T-helper 2 cell (primary cell): ENCODE measurements at places on chromosomes 1 and 21.

DNA sequence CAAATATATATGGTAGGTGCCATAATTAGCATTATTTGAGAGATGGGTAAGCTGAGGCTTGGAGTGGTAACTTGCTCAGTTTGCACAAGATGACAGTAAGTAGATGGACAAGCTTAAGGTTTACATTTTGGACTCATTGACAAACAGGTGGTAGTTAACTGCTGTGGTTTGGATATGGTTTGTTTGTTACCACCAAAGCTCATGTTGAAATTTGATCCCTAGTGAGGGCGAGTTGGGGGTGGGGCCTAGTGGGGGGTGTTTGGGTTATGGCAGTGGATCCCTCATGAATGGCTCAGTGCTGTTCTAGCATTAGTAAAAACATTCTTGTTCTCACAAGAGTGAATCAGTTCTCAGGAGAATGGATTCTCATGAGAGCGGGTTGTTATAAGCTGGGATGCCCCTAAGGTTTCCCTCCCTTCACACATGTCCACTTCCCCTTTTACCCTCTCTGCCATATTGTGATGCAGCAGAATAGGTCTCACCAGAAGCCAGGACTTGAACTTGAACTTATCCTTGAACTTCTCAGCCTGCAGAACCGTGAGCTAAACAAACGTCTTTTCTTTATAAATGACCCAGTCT, 6.6 kb upstream of the PRRX1 start:
- no peak for DNase-seq

GRCh38 chr21:43782431-43783097, 6.5 kb upstream of the CSTB start:
- DNase-seq: no peak

GRCh38 chr1:94247138-94248094, 10.0 kb upstream of the ARHGAP29 start:
- DNase-seq: no peak

DNA sequence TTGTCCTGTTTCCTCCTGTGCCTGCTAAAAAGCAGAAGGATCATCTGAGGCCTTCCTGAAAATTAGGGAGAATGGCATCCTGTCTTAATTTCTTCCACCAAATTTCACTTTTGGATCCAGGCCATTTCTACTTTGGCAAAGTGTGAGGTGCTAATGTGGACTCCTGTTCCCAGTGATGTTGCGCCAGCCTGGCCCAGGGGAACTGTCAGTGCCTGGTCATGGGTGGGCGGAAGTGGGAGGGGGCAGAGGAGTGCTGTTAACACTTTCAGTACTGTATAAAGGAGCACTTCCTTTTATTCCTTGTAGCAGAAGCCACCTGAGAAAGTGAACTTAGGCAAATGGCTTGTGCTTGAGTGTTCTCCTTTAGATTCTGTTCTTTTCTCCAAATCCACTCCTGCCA, 19.9 kb downstream of the ELAPOR1 start:
- no peak for DNase-seq

DNA sequence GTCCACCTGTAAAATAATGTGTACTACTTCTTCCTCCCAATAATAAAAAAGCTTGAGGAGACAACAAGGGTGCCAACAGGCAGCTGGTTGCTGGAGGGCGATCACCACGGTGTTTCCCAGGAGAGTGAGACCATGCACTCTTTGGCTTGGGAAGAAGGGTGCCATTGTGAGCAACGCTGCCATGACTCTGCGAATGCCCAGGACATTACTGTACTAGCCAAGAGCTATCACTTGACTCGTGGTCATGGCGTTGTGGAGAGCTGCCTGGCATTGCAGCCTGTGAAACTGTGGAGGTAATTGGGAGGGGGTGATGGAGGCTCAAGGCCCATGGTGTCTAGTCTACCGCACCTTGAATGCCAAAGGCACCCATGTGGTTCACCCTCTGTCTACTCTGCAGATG, 14.6 kb upstream of the PRMT2 start:
- DNase-seq: no peak

GRCh38 chr1:197779921-197780320, 4.6 kb upstream of the DENND1B start:
- DNase-seq: no peak

GRCh38 chr1:5410652-5411051, 581.6 kb downstream of the NPHP4 start:
- DNase-seq: no peak

GRCh38 chr1:232806186-232806510, 932 bp downstream of the MAP10 start:
- DNase-seq: no peak

- DNase-seq: peak; percentile 30
Measured at GRCh38 chr21:42218836-42219605, at the start of gene ABCG1. TSS of gene ABCG1 (plus strand) at chr21:42219140. CDS start at chr21:42219263, 123 bp downstream.

DNA sequence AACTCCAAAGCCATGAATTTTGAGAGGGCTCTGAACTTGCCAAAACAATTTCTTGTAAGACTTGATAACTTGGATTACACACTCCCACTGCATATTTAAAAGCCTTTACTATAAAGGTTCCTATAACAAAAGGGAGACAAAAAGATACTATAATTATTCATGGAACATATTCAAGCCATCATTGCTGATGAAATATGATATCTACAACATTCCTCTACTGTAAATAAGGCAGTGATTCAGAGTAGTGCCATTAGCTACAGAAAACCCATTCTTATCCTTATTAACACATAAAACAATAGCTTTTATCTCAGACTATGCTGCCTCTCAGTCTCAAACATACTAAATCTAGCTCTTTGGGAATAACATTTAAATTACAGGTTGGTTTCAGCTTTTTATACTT, 675.5 kb upstream of the CXADR start:
- no peak for DNase-seq

- no peak for DNase-seq
Measured at GRCh38 chr1:111270771-111271463, 19.7 kb upstream of the CHIA start.

DNA sequence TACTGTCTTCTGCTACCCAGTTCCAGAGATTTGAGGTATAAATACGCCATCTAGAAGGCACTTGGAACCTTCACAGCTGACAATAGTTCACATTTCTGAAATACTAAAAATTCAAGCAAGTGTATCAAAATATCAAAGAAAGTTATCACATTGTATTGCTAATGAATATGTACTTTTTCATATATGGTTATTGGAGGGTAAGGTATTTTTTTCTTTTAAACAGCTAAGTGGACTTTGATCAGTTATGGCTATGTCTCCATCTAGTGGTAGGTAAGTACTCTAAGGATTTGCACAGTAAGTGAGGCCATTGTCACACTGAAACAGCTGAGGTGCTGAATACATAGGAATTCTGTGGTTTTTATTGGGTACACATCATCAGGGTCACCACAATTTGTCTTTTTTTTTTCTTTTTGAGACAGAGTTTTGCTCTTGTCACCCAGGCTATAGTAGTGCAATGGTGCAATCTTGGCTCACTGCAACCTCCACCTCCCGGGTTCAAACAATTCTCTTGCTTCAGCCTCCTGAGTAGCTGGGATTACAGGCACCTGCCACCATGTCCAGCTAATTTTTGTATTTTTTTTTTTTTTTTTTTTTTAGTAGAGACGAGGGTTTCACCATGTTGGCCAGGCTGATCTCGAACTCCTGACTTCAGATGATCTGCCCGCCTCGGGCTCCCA, 49.1 kb upstream of the CR2 start:
- no peak for DNase-seq

- DNase-seq: no peak
Measured at GRCh38 chr1:115426231-115426771, 88.3 kb upstream of the NGF start.

DNA sequence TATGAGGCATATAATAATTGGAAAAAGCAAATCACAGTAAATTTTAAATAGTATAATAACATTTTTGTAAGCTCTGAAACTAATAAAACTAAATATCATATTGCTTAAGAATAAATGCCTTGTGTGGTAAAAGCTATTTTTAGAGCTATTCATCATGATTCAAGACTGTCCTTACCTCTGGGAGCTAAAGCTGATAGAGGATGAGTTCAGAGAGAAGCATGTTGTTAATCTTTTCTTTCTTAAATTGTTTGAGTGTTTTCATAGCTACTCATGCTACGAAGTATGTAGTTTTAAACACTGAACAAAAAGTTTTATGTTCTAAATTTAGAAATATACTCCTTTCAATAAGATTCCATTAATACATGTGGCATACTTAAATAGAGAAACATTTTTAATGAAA, 30.5 kb downstream of the IFI16 start:
- DNase-seq: no peak

DNA sequence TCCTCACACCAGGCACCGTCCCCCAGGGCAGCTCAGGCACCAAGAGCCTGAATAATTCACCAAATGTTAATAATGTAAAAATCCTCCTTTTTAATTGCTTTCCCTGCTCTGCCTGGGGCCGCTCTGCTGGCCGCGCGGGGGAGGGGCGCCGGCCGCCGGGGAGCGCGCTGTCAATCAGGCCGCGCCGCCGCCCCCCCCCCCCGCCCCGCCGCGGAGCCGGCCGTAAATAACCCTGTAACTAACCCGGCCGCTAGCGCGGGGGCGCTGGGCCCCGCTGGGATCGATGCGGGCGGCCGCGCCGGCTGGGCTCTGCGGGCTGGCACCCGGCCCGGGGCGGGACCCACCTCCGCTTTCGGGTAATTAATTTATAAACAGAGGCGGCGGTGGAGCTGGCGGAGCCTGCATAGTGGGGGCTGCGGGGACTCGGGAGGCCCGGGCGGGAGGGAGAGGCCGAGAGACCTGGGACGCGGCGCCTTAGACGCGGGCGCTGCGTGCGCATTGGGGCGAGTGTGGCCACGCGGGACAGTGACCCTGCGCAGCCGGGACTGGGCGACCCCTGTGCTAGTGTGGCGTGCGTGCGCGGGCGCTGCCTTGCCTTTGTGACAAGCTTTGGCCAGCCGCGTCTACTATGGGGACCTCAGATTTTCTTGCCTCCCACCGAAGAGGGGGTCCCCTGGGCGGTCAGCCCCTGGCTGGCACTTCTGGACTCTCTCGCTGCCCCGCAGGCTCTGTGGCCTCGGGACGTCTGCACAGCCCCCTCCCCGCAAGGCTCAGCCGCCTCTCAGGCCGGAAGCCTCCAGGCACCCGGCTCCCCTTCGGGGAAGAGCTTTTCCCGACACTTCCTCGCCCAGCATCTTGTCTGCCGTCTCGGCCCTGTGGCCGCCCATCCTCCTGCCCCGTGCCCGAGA, 16.6 kb downstream of the SAMD11 start:
- DNase-seq: no peak

GRCh38 chr1:84223751-84224432, 77.6 kb upstream of the SAMD13 start:
- DNase-seq: no peak

- DNase-seq: no peak
Measured at GRCh38 chr1:197801684-197802083, 26.4 kb upstream of the DENND1B start.

GRCh38 chr1:170660281-170660713, 3.6 kb upstream of the PRRX1 start:
- no peak for DNase-seq

DNA sequence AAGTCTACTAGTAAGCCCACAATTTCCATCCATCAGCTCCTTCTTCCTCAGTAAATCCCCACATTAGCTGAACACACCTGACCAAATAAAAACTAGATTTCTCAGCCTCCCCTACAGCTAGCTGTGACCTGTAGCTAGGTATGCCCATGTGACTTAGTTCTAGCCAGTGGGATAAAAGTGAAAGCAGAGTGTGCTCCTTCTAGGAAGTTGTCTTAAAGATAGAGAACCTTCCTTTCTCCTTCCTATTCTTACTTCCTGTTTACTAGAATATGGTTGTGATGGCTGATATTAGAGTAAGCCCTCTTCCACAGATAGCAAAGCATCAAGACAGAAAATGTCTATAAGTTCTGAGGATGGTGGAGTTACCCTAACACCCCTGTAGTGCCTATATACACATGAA, 67.0 kb downstream of the PIK3R3 start:
- DNase-seq: no peak

DNA sequence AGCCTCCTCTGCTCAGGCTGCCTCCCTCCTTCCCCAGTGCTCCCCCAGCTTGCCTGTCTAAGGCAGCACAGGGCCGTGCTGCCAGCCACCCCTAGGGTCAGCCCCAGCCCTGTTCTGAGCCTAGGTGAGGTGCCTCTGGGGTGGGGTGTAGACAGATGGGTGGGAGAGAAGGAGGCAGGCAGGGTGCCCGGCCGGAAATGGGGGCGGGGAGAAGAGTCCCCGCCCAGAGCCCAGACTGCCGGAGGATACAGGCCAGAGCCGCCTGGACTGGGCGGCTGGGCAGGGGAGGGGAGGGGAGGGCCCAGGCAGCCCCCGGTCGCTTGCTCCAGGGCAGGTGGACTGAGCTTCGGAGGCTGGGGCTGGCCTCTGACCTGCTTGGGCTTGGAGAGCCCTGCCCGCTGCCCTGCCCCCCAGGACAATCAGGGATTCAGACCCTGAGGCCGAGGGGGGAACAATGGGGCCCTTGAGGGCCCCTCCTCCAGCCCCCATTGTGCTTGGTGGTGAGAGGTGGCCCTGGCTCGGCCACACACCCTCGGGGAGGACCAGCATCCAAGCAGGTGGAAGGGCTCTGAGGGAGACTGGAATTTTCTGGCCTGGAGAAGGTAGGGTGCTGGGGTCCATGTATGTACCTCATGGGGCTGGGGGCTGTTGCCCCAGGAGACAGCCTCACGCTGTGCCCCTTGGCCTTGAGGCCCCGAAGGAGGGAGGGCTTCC, at the start of gene GJC2:
Gene GJC2, plus strand, starts transcription at position 525 of the 714 bp plus-strand sequence. CDS start 7,829 bp downstream, outside the sequence.
- no peak for DNase-seq

GRCh38 chr1:168304865-168305264, 24.2 kb downstream of the TBX19 start:
- DNase-seq: no peak

DNA sequence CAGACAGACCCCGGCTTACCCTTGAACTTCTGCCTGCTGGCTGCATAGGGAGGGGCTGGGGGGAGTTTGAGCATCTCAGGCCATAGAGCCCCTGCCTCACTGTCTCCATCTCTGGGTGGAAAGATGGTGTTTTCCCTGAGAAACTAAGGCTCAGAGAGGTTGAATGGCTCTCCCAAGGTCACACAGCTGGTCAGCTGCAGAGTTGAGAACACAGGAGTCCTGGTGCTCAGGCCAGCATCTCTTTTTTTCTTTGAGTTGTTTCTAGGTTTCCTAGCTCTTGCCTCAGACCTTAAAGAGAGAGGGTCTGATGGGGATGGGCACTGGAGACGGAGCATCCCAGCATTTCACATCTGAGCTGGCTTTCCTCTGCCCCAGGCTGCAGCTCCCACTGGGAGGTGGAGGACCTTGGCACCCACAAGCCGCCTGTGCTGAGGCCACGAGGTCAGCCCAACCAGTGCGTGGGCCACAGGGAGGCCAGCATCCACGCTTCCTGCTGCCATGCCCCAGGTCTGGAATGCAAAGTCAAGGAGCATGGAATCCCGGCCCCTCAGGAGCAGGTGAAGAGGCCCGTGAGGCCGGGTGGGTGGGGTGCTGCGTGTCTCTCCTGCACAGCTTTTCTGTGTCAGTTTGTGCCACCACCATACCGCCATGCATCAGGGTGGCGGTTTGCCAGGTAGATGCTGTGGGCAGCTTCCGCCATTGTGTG, 21.8 kb downstream of the PCSK9 start:
- no peak for DNase-seq

- DNase-seq: no peak
Measured at GRCh38 chr1:61682891-61683290, 42.0 kb downstream of the TM2D1 start.

GRCh38 chr21:45858180-45858579, 123.4 kb upstream of the COL6A1 start:
- no peak for DNase-seq
